ENCODE measurements at places on chromosomes 13 and 19.

DNA sequence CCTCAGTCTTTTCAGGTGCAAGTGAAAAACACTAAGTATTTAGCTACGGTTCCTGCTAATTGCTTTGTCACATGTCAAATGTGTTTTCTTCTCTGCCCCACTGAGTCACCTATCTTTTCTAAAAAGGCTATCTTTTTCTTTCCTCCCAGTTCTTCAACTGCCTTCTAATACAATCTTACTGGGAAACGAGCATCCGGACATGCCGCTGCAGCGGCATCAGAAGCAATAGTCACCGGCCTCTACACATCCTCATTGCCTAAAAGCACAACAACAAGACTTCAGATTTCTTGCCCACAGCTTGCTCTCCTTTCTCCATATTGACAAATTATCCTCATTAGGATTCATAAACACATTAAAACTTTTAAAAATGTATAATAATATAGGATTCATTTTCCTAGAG lies 1.2 kb downstream of the PCDH9 start:
- DNase-seq: no peak

DNA sequence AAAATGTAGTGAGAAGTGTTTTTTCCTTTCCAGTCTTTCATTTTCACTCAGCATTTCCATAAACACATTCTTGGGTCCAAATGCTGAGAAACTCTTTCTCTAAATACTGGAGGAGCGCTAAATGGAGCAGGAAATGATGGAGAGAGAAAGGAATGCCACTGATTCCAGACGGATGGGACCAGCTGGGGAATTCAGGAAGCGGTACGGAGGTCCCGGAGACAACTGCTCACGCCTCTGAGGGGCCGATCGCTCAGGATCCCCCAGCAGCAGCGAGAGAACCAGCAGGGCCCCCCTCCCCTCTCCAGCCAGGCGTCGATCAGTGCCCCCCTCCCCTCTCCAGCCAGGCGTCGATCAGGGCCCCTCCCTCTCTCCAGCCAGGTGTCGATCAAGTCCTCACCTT lies 13.2 kb downstream of the RASA3 start:
- no peak for DNase-seq

- no peak for DNase-seq
Observed at GRCh38 chr19:15253513-15253912, 21.3 kb upstream of the EPHX3 start.

DNA sequence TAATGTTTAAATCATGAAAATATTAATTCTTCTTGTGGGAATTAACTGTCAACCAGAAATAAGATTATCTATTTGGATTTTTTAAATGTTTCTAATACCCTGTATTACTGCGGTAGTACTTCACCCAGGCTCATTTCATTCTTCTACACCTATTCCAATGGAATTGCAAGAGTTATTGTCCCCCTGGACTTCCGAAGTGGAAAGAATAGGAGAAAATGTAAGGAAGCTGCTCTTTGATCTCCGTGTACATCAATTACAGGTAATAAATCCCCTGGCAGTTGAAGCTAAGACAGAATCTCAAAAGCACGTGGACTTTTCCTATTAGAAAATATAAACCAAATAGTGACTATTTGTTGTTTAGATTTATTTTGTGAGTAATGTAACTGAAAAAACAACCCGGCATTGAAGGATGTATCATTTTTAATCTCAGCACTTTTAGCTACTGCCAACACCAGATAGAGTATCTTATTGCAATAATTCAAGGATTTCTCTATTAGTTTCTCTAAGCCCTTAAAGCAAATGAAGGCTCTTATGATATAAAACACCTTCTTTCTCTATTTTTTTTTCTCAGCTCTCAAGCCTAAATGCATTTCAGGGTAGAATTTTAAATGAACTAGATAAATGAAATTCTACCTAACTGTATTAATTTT lies 77.3 kb downstream of the MZT1 start:
- DNase-seq: no peak

- DNase-seq: no peak
Observed at GRCh38 chr13:107091428-107091827, 523.5 kb upstream of the ARGLU1 start.

DNA sequence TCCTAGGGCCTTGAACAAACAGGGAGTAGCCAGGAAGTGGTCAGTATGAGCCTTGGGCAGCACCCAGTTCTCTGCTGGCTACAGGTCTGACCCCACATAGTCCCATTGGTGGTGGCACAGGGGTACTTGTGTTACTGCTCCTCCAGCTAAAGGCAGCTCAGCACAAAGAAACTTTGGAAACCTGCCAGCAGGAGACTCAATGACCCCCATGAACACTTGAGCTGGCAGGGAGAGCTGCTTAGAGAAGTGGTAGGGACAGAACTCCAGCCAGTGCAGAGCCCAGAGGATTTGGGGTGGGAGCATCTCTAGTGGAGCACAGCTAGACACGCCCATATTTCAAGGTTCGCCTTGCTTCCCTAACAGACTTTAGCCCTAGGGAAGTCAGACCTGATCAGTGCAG lies 10.4 kb upstream of the ZNF586 start:
- no peak for DNase-seq

DNA sequence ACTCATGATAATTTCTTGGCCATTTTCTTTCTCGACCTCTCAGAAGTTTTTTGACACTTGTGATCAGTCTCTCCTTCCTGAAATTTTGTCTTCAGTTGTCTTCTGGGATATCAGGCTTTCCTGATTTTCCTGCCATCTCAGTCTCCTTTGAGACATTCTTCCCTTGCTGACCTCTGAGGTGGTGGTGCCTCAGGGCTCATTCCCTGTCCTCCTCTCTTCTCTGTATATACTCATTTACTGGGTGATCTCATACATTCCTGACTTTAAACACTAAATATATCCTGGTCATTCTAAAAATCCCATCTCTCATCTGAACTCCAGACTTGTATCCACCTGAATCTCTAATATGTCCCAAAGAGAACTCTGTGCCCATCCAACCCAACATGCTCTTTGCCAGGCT lies 31.3 kb upstream of the STARD13 start:
- DNase-seq: no peak

- no peak for DNase-seq
Observed at GRCh38 chr19:48302600-48302959, 22.8 kb upstream of the EMP3 start.

DNA sequence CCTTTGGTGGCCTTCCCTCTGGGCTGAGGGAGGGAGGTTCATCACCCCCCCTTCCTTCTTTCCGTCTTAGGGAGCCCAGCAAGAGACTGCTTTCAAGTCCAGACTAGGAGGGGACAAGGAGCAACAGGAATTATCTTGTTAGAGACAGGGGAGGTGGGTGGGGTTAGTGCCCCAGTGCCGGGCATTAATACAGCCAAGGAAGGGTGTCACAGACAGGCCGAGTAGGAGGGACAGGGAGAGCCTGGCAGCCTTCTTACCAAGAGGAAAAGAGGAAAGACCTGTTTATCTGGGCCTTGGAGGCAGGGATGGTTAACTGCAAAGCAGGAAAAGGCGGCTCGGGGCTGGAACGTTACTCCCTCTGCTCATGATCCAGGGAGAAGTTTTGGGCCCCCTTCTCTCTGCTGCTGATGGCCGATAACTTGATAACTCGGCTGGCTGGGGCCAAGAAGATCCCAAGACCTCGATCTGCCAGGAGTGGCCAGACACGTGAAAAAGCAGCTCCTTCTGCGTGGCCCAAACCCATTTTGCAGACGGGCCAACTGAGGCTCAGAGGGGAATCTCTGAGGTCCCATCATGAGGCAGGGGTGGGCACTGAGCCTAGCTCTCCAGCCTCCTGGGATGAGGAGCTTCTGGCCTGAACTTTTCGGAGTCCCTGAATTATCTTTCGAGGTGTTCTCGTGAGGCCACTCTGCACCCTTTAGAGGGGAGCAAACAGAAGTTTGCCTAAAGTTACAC lies 79.3 kb downstream of the PTPRS start:
- DNase-seq: no peak

- no peak for DNase-seq
Observed at GRCh38 chr13:72198967-72199560, 332.1 kb upstream of the DACH1 start.

GRCh38 chr13:97030705-97031452 lies 36.6 kb upstream of the OXGR1 start:
- no peak for DNase-seq

DNA sequence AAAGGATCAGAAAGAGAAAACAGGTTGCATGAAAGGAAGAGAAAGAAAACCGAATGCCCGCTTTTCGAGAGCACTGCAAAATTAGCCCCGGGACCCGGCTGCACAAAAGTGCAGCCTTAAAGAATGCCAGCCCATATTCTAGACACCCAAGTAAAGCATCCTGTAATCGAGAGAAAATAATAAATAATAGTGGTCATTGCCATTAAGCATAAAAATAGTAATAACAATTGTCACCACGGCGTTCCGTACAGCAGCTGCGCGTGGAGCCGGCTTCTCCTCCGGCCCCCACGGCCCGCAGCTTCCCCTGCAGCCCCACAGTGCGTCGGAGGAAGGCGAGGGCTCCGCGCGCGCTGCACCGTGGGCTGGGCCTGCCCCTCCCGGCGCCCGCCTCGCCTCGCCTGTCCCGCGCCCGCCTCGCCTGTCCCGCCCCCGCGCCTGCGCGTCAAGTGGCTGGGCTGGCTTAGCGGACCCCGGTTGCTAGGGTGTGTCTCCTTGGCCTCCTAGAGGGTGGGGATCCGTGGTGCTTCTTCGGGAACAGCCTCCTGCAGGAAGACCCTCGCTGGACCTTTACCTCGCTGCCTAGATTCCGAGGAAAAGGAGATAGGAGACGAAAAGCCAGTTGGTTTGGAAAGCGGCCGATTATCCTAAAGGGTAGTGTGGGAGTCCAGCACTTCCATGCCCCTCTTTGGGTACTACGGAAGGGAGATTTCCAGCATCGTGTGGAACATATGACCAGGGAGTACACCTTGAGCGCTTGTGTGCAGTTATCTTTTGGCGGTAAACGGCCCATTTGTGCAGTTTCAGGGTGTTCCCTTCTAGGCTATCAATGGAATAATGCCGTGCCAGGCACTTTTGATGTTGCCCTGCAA lies at the start of gene LRRC63:
TSS of gene LRRC63 (plus strand) at position 446 of the 869 bp plus-strand sequence. CDS start 1,107 bp downstream, outside the sequence.
- DNase-seq: peak; percentile 95

- DNase-seq: no peak
Observed at GRCh38 chr19:30966486-30966885, 382.8 kb downstream of the TSHZ3 start.

- DNase-seq: no peak
Observed at GRCh38 chr19:35120492-35120891, 4.9 kb downstream of the FXYD3 start.

DNA sequence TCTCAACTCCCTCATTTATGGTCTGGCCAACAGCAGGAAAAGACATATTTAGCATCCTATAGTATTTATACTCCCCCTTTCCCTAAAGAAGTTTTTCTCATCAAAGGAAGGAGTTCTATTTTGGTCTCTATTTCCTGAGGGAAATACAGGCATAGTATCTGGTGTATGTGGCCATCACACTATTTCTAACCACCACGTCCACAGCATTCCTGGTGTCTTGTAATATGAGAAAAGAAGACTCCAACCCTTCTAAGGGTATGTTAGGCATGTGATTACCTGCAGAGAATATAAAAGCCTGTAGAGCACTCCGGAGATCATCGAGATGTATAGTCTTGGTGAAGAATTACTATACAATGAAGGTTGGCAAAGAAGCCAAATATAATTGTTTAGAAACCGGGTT lies 137.4 kb downstream of the VWA8 start:
- DNase-seq: no peak

- DNase-seq: no peak
Observed at GRCh38 chr19:47679922-47680857, 33.0 kb upstream of the EHD2 start.

GRCh38 chr13:32960626-32961025 lies 55.6 kb upstream of the KL start:
- no peak for DNase-seq

GRCh38 chr13:25928941-25929505 lies 122.8 kb downstream of the SHISA2 start:
- no peak for DNase-seq

GRCh38 chr19:42293540-42293939 lies 8.4 kb upstream of the PRR19 start:
- no peak for DNase-seq

DNA sequence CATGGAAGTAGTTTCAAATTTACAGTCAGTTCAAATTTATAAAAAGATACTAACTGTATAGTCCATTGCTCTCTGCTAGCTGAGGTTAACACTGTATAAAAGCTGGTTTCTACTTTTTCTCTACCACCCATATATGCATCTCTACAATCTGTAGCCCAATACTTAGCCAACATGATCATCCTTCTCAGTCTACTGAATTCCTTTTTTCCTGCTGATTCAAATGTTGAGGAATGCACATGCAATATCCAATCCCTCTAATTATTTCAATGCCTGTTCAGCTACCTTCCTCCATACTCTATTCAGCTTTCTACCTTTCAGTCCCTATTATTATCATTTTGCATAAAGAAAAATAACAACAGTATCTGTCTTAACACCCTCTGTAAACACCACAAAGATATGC lies 15.6 kb downstream of the KPNA3 start:
- no peak for DNase-seq

DNA sequence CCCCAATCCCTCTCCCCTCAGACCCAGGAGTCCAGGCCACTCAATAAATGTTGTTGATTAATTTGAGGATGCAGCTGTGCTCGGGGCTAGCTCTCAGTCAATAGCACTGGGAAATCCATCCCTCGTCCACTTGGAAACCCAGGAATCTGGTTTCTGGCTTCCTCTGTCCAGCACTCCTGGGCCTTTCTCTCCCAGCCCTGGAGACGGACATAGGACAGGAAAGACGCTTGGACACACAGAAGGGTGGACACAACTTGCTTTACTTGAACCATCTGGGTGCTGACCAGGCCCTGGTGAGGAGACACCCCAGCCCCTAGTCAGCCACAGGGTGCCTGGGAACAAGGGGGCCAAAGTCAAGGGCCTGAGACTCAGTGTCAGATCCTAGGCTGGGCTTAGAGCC lies 891 bp upstream of the TNNI3 start:
- DNase-seq: no peak

DNA sequence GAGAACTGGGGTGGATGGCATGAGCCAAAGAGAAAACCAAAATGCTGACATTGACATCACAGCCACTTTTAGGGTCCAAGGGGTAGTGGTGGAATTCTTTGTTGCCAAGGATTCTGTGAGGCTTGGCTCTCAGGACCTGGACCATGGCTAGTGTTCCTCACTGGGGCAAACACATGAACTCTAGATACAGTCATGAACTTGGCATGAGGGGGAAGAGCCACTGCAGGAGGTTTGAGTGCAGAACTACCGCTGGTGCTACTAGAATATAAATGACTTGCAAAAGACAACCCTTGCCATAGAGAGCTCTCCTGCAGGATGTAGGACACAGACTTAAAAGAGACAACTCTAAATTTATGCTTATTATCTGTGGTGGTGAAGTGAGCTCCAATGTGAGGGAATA lies 29.8 kb upstream of the FRY start:
- DNase-seq: no peak

- no peak for DNase-seq
Observed at GRCh38 chr19:17942582-17943273, 9.9 kb downstream of the CCDC124 start.

DNA sequence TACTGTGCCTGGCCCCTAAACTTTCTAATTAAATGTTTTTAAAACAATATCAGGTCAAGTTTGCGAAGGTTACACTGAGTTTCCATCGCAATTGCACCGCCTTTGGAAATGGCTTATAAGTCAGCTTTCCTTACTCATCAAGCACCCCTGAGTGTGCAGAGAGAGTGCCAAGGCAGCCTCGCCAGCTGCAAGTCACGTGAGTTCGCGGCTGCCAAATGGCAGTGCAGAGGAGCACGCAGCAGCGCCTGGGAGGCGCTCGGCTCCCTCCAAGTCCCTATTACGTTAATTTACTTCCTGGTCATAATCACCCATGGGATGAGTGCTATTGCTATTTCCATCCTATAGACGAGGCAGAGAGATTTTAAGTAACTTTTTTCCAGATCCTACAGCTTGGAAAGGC lies 319.6 kb downstream of the TEX29 start:
- DNase-seq: no peak

Data from GDM1 (cell line).